Activated naive CD4-positive, alpha-beta T cell (primary cell): ENCODE measurements at places on chromosomes 1 and 21.

- no peak for DNase-seq
These were observed 47.0 kb downstream of the NEK2 start for GRCh38 chr1:211628417-211628816.

DNA sequence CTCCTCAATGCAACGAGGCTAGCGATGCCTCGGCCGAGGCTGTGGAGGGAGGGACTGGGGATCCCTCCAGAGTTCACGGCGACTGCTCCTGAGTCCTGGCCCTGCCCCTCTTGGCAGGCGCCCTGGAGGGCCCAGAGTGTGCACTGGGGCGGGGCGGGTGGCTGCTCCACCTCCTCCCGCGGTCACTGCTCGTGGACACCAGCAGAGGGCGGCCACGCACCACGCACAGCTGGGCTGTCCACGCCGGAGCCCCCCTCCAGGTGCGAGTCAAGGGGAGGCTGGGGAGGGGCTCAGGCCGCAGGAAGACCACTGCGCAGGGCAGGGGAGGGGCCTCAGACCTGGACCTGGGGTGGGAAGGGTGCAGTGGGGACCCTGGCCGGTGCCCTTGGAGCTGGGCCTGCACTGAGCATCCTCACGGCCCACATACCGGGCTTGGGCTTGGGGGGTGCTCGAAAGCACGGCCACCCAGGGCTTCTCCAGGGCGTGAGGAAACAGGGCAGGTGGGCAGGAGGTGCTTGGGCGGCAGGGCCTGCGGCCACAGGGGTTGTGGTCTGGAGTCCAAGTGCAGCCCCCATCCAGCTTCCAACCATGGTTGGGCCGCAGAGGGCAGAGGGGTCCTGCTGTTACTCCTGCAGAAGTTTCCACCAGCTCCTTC, 20.6 kb upstream of the TTC34 start:
- DNase-seq, result no peak

DNA sequence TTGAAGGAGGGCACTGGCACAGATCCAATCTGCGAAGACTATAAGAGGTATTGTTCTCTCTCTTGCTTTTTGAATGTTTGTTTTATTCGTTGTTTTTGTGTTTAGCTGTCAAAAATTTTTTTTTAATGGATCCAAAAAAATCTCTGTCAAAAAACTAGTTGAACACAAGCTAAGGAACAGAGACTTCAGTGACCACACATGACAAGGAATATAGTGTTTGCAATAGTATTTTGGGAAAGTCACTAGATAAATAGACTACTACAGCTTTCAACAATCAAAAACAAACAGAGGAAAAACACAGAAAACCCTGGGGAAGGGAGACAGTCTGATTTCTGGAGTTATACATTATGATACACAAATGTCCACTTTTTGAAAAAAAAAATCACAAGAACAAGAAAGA, 36.9 kb upstream of the COA6 start:
- no peak for DNase-seq

- no peak for DNase-seq
These were observed 91.8 kb downstream of the FOXD2 start for GRCh38 chr1:47529520-47530098.

- DNase-seq, result peak; percentile 28
These were observed 559 bp downstream of the RBBP4 start for GRCh38 chr1:32651461-32652073.

DNA sequence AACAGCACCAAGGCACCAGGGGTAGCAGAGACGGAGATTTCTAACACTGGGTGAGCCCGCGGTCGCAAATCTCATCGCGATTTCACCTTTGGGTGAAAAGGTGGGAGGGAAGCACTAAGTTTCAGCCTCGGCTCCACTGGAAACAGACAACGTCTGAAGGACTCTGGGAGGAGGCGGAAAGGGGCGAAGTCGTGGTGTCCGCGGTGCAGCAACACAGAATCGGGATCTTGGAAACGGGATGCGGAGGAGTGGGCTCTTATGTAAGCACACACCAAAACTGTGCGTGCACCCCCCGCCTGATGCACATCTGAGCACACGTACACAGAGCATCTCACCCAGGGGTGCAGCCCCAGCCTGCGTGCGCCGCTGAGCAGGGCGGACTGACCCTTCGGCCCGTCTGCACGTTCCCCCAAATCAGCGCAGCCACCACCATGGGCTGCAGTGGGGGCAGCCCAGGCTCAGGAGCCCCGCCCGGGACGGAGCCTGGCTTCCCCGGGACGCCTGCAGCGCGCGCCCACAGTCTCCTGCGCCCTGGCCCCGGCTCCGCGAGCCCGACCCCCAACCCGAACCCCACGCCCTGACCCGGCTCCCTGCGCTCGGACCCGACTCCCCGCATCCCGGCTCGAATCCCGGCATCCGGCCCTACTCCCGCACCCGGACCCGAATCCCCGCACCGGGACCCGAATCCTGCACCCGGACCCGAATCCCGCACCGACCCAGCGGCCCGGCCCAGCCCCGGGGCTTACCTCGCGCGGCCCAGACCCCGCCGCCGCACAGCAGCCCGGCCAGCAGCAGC, 670 bp downstream of the CLSTN1 start:
- DNase-seq, result peak; percentile 14

GRCh38 chr1:162710345-162710744, 78.1 kb downstream of the DDR2 start:
- DNase-seq, result no peak

GRCh38 chr1:223486366-223486765, 93.2 kb downstream of the CCDC185 start:
- no peak for DNase-seq

GRCh38 chr1:94582565-94582964, 41.0 kb upstream of the F3 start:
- no peak for DNase-seq

- DNase-seq, result no peak
These were observed 25.4 kb upstream of the ALDH4A1 start for GRCh38 chr1:18927654-18928272.

DNA sequence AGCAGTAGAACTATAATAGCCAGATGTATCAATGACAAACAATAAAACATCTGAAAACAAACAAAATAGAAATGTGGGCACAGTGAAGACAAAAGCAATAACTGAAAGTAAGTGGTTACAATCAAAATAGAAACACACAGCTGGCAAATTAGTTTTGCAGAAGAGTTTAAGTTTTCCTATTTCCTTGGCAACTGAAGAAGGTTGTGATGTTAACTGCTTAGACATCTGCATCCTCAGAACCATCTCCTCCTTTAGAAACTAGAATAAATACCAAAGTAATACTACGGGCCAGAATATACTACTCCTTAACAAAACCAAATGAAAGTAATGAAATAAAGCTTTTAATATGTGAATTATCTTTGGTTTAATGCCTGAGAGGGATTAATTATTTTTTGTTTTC, 605.5 kb downstream of the LTN1 start:
- no peak for DNase-seq

DNA sequence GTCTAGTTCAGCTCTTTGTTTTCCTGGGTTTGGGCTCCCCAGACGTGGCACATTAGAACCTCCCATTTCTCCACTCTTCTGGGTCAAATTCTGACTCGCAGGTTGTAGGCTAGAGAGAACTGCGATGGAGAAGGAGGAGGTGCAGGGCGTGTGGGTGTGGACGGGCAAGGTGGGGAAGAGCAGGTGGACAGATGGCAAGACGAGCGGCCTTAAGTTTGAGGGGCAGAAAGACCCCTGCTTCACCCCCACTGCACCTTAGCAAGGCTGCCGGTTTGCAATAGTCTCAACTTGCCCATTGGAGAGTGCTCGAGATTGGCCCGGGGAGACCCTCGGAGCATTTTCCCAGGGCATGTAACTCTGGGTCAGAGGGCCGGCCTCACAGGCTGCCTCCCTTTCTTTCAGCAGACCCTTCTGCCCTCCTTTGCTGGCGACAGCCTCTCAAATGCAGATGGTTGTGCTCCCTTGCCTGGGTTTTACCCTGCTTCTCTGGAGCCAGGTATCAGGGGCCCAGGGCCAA, 1.7 kb downstream of the IL24 start:
- DNase-seq, result no peak

DNA sequence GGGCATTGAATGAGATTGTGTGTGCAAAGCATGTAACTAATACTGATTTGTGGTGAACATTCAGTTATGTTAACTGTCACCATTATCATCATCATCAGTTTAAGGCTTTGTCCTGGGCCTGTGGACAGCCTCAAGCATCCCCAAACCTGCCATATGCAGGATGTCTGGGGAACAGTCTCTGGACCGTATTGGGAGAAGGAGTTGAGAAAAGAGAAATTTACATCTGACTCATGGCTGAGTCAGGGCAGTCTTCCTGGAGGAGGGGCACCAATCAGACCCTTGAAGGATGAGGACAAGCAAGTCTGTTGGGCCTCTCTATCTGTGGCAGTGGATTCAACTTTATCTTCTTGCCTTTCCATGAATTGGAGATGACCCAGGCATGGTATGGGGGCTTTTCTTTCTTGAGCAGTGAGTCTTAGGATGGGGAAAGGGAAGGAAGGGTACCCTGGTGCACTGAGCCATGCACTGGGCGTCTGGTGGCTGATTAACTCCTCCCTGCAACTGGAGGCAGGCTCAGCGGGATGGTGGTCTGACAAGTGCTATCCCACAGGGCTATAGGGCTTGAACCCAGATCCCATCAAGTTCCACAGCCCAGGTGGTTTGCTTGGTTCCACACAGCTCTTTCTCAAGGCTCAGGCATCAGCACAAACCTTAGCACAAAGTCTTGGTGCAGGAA, 2.9 kb downstream of the PADI3 start:
- no peak for DNase-seq

DNA sequence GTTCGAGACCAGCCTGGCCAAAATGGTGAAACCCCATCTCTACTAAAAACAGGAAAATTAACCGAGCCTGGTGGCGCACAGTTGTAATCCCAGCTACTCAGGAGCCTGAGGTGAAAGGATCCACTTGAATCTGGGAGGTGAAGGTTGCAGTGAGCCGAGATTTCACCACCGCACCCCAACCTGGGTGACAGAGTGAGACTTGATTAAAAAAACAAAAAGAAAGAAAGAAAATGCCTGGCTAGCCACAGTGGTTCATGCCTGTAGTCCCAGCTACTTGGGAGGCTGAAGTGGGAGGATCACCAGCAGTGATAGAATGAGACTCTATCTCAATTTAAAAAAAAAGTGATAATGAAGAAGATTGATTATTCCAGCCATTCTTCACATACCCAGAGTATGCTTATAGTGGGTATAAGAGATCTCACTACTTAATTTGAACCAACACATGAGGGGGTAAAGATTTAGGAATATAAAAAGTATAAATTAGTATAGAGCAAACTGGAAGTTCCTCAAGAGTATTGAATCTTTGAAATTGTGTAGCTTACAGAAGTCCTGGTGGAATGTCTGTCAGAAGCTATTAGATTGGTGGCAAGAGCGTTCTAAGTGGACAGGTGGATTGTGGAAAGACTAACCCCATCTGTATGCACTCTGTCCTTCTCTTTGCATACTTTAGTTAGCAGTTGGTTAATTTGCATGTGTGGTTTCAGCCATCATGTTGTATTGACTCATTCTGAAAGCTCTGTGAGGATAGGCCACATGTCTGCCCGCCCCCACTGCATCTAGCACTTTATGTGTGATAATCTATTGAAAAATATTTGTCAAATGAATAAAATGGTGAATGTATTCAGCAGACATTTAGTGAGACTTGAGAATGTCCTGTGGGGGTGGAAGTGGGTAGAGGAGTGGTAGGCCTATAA, 25.0 kb downstream of the RLF start:
- no peak for DNase-seq

DNA sequence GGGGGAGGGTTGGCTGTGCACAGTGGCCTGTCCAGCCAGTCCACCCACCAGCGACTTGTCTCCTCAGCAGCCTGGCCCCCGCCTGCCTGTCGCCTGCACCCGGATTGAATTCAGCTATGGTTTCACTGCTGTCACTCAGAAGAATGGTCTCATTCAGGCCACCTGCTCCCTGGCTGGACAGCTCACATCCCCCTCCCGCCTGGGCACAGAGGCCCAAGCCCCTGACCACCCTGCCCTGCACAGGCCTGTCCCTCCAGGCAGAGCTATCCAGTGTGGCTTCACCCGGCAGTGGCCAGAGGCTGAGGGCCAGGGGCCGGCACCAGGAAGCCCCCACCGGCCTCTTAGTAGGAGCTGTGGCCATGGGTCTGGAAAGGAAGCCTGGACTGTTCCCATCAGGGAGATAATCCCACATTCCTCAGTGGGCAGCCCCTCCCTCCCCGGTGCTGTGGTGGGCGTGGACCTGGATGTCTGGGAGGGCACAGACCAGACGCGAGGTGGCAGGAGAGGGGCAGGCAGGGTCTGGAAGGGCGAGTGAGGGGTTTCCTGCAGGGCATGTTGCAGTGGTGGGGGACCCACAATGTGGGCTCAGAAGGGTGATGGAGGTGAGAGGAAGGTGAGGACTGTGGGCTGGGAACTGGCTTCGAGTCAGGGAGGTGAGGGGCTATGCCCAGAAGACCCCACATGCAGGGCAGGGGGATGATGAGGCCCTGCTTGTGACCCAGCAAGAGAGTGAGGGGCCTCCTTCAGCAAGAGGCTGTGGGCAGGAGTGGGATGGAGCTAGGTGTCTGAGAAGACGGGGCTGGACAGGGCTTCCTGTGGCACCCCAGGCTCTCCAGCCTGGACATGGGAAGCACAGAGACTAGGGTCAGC, 30.4 kb downstream of the WNT9A start:
- DNase-seq, result no peak

DNA sequence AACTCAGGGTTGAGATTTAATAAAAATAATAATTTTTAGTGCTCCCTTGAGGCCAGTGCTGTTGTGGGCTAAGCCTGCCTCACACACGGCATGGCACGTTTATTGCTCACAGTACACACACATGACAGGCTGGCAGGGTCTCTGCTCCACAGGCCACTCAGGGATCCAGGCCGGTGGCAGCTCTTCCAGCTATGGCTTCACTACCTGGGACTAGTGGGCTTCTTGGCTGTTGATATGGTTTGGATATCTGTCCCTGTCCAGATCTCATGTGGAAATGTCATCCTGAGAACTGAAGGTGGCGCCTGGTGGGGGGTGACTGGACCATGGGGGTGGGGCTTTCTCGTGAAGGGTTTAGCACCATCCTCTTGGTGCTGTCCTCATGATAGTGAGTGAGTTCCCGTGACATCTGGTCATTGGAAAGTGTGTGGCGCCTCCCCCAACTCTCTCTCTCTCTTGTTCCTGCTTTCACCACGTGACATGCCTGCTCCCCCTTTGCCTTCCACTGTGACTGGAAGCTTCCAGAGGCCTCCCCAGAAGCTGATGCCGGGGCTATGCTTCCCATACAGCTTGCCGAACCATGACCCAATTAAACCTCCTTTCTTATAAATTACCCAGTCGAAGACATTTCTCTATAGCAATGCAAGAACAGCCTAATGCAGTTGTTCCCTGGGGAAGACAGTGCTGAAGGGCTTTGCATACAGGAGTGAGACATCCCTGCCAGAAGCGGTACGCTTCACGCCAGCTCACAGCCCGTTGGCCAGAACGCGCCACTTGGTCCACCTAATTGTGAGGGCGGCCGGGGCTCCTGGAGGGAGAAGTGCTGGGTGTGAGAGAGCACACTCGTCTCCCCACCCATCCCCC, 226.9 kb upstream of the C1orf174 start:
- no peak for DNase-seq

GRCh38 chr21:36236052-36236730, 79.6 kb downstream of the DOP1B start:
- DNase-seq, result no peak

GRCh38 chr1:208239473-208240381, 4.5 kb downstream of the PLXNA2 start:
- no peak for DNase-seq

GRCh38 chr1:204449678-204450280, 38.2 kb upstream of the PPP1R15B start:
- DNase-seq, result no peak

GRCh38 chr1:54794451-54795355, 6.4 kb downstream of the TTC22 start:
- DNase-seq, result no peak

GRCh38 chr21:17139696-17140095, 373.1 kb upstream of the CXADR start:
- no peak for DNase-seq
